PC-9 (cell line): ENCODE measurements at places on chromosomes 1 and 21.
A peak's percentile ranks its signal among the peaks of the same experiment; 100 is the strongest.

DNA sequence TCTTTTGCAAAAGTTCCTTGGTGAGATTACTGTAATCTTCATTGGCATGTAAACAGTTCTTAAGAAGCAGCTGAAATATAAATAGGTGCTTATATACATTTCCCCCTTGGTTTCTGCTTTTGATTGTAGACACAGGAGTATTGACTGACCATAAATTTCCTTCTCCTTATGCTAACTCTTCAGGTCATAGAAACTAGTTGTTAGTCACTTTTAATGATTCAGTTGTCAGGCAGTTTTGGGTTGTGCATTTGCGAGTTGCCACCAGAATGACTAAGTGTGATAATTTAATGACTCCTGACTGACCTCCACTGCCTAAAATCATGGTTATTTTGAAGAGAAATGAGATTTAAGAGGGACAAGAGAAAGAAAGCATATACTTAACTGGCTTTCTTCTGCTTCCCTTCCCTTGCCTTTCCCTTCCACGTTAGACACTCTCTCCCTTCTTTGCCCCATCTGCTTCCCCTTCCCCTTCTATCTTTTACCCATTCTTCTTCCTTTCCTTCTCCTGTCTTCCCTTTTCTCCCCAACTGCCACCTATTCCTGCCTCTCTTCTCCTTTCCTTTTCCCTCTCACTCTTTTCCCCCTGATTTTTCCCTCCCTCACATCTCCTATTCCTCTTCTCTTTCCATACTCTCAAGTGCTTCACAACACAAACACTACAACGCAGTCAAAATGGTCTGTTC is 12.3 kb downstream of the ZMPSTE24 start:
- DNase-seq, result no peak

DNA sequence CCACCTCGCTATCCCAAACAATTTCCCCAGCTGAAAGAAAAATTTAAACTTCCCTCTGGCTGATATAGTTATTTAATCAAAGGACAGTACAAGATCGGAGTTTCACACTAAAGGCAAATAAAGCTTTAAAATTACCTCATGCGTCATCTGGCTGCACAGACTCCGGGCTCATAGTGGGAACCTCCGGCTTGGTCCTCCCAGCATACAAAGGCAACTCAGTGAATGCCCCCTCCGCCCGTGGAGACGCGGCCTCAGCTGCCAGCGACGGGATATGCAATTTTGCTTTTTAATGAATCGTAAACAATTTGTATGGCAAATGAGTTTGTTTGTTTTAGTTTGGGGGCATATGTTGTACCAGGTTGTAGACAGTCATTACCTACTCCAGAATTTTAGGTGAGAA is 214.6 kb upstream of the NFIA start:
- no peak for DNase-seq

GRCh38 chr1:180536821-180537372 is 21.9 kb upstream of the OVAAL start:
- DNase-seq, result no peak

- DNase-seq, result no peak
Measured at GRCh38 chr1:204469304-204469703, 25.3 kb downstream of the PIK3C2B start.

DNA sequence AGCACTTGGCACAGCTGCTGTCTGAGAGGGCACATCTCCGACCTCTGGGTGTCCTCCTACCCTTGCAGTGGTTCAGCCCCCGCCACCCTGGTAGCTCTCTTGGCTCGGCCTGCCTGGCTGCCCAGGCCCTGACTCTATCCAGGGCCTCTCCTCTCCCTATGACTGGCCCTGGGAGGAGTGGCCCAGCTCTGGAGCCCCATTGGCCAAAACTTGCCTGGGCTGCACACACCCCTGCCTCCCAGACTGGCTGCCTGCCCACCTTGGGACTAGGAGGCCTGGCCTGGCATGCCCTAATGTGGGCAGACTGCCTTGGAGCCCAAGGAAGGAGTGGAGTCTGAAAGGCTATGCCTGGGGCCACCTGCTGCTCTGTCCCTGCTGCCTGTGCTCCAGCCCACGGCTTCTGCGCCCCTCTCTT is 33.6 kb downstream of the ACOT11 start:
- DNase-seq, result peak; percentile 69

DNA sequence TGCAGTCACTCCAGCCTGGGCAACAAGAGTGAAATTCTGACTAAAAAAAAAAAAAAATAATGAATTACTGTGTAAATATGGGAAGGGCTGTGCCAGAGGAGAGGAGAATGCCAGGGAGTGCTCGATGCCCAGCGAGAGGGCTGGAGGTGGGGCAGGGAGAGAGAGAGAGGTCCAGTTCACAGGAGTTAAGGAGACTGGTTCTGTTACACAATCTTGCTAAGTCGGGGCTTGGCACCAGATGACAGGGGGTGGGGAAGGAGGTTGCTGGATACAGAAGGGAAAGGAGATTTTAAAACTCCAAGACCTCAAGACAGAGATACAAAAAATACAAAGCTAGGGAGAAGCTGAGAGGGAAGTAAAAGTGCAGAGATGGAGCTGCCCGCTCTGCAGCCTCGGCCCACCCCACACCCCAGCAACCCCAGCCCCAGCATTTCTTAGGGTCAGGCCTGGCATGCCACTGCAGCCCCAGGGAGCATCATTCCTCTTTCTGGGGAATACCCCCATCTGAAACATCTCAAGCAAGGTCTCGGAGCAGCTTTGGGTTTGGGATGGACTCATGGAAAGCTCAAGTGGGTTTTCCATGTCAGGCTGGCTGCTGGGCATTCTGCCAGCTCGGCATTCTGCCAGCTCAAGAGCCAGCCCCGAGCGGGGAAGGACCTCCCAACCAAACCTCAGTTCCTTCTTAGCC is 991 bp downstream of the SELENBP1 start:
- peak; percentile 32 for DNase-seq

GRCh38 chr1:16076031-16076864 is 2.8 kb upstream of the FAM131C start:
- DNase-seq, result peak; percentile 68

DNA sequence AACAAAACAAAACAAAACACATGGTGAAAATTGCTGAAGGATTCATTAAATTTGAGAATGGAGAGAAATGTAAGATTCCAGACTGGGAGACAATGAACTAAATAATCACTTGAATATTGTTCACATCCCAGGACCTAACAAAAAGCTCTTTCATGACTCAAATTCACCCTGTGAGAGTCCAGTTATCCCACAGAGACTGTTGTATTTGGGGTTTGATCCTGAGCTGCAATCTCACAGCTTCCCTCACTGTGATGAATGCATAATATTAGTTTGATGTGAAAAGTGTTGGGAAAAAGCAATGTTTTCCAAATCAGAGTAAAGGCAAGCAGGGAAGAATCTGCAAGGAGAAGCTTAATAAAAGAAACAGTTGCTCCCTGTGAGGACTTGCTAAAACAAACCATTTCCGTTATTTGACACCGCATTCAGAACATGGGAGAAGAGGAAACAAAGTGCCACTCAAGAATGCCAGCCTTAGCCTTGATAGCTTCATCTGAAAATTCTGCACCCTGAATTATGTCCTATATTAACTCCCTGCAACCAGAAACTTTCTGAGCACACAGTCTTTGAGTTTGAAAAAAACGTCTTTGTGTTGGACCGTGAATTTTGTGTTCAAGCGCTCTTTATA is 208.8 kb downstream of the DAB1 start:
- no peak for DNase-seq

DNA sequence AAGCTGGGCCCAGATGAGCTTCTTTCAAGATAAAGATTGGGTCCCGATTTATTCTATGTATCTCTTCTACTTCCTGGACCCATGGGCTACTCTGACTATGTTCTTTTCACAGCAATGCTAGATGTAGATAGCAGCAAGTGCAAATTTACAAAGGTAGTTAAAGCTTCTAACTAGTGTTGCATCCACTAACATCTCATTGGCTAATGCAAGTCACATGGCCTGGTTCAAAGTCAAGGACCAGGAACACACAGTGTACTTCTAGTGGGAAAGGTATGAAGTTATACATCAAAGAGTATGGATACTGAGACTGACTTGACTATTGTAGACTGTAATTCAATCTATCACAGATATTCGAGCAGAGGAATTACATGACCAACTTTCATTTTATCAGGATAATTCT is 588.8 kb downstream of the PLA2G4A start:
- DNase-seq, result no peak

DNA sequence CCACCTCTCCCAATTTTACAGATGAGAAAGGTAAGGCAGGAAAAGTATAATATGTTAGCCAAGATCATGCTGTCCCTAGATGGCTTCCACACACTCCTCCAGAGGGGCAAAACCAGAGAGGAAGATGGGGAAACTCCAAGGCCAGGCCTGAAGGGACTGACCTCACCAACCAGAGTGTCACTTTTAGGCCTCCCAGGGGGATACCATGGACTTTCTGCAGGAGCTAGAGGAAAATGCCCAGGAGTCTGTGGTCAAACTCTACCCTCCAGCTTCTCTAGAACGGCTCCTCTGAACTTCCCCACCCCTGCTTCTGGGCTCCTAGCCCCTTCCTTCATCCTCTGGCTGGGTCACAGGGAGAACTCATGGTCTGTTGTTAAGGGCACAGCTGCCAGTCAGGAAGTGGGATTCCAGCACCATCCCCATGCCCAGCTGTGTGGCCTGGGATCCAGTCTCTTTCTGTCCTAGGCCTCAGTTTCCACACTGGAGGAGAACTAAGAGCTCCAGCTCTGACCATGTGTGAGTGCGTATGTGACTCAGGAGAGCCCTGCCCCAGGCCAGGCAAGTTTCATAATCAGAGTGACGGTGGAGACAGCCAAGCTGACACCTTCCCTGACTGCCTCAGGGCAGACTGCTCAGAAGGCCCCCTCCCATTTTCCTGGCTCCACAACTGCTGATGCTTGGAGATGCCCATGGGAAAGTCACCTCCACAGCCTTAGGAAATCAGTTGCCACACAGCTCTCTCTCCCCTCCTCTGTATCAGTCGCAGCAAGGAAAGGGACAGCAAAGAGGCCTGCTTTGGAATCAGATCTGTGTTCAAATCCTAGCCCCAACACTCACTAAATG is 1.9 kb downstream of the IGSF8 start:
- DNase-seq, result peak; percentile 75

DNA sequence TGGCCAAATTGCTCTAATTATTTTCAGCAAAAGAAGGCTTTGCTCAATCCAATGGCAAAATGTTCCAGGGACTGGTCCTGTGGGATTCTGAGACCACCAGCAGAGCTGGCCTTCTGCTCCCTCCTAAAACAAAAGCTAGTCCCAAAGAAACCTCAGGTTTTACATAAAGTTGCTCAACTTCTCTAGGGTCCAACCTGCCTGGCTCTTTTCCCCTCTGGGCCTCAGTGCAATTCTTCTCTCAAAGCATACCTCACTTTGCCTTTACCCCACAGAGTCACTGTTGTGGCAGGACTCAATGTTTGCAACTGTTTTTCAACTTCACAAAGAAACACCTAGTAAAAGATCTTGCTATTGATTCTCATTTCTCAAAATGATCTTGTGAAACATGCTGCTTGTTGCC is 39.8 kb downstream of the TBX15 start:
- no peak for DNase-seq

DNA sequence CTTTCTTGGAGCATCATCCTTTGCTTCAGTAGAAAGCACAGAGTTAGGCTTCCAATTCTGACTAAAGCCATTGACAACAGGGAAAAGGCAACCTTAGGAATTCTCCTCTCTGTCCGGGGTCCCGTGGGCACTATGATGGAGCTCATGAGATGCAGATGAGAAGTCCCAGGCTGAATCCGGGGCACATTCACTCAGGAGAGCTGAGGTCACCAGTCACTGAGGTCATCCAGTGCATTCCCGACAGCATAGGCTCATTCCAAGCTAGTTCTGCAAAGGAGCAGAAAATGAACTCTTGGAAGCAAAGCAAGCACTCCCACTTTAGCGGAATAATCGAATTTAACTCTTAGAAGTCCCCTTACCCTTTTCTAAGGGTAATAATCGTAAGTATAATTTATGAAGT is 6.8 kb downstream of the CR1 start:
- DNase-seq, result no peak

- no peak for DNase-seq
Measured at GRCh38 chr1:43688594-43689000, 18.7 kb upstream of the ST3GAL3 start.

GRCh38 chr1:210746024-210746731 is 387.8 kb downstream of the KCNH1 start:
- no peak for DNase-seq

GRCh38 chr21:35599164-35599563 is 461.2 kb downstream of the SETD4 start:
- no peak for DNase-seq

DNA sequence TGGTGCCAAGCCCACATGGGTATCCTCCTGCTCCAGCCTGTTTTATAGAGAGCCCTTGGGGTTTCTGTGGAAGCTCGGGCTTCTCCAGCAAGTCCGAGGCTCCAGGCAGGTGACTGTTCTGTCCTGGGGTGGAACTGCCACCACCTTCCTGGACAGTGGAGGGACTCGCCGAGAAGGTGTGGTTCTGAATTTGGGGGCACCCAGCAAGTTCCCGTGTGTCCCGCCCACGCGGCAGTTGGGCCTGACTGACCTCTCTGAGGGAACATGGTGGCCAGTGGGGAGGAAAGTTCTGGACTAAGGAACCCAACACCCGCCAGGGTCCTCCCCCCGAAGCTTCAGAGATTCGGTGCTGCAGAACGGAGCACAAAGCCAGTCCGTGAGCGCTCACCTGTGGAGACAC is 158.1 kb upstream of the C1orf174 start:
- no peak for DNase-seq

GRCh38 chr1:28853093-28853742 is 41.2 kb downstream of the OPRD1 start:
- no peak for DNase-seq

- no peak for DNase-seq
Measured at GRCh38 chr1:241356519-241357365, at the start of gene RGS7. TSS of gene RGS7 (minus strand) at chr1:241357205.

- DNase-seq, result no peak
Measured at GRCh38 chr1:202187041-202187671, 6.4 kb upstream of the LGR6 start.

DNA sequence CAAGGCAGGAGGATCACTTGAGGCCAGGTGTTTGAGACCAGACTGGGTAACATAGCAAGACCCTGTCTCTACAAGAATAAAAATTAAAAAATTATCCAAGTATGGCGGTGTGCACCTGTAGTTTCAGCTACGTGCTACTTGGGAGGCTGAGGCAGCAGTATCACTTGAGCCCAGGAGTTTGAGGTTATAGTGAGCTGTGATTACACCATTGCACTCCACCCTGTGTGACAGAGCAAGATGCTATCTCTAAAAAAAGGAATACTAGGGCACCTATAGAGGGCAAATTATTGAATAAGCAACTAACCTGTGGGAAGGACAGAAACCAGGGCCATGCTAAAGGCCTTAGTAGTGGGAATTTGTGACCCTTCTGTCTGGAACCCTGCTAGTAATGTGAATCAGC is 86.1 kb downstream of the TENT5C start:
- no peak for DNase-seq

DNA sequence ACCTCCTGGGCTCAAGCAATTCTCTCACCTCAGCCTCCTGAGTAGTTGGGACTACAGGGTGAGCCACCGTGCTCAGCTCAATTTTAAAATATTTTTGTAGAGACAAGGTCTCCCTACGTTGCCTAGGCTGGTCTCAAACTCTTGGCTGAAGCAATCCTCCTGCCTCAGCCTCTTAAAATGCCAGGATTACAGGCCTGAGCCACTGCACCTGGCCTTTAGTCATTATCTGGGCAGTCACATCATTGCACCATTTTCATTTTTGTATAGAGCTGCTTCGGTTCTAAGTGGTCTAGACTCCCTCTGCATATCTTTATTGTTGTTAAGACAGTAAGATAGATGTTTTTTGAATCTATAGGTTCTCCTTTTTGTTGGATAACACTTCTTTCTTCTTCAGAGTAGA is 39.9 kb downstream of the ATF3 start:
- DNase-seq, result no peak
